Activated T-helper 2 cell treated with anti-CD3 and anti-CD28 coated beads, Interferon-gamma antibody, Interleukin-2, Interleukin-4, amounts not matched to agents 10 μg/mL and 5 μg/mL and 100 μg/mL, durations not matched to agents 14 hours and 24 hours and 36 hours (primary cell): ENCODE measurements at places on chromosomes 13 and 19.
A peak's percentile ranks its signal among the peaks of the same experiment; 100 is the strongest.

- DNase-seq: no peak
These were observed 40.2 kb downstream of the BRD4 start for GRCh38 chr19:15292140-15292539.

DNA sequence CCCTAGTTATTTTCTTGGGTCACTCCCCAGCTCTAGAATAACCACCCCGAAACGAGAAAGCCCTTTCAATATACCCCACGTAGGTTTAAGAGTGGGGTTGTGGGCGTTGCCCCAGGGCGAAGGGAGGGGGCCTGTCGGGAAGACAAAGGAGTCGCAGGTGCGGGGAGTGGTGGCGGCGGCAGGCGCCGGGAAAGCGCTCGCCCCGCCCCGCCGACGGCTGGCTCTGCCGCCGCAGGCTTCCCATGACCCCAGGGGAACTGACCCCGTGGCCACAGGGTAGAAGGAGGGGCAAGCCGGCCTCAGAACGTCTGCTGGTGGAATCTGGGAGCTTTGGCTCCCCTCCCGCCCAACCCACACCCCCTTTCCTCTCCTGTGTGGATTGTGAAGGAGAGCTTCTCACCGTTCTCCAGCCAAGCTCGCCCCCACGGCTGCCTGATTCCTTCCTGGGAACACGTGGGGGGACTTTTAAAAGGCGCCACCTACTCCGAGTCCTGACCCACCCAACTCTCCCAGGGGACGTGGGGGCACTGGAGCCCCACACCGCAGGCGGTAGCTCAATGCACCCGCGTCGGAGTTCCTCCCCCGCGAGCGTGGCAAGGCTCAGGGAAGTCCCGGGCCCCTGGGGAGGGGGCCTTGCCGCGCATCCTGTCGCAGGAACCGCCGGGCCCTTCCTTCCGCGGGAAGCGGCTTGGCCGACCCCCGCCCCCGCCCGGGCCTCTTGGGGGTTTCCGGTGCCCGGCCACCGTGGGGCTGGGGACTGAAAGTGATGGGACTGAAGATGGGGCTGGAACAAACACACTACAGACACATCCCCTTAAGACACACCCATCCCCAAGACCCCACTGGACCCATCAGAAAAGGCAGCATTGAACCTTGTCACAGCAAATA lies 5.5 kb downstream of the IER2 start:
- peak; percentile 76 for DNase-seq

DNA sequence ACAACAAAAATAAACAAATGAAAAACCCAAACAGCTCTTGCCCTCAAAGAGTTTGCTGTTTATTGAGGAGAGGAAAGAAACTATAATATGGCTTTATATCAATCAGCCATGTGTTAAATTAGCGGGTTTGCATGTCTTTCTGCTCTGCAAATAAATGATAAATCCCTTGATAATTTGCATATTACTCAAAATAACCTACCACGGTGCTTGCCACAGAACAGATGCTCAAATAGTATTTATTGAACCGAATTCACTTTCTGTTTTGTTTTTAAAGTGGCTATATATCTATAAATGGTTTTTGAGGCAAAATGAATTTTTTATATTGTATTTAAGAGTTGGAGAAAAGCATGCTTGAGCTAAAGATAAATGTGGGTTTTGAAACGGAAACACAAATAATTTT lies 428.1 kb downstream of the ITGBL1 start:
- DNase-seq: no peak

DNA sequence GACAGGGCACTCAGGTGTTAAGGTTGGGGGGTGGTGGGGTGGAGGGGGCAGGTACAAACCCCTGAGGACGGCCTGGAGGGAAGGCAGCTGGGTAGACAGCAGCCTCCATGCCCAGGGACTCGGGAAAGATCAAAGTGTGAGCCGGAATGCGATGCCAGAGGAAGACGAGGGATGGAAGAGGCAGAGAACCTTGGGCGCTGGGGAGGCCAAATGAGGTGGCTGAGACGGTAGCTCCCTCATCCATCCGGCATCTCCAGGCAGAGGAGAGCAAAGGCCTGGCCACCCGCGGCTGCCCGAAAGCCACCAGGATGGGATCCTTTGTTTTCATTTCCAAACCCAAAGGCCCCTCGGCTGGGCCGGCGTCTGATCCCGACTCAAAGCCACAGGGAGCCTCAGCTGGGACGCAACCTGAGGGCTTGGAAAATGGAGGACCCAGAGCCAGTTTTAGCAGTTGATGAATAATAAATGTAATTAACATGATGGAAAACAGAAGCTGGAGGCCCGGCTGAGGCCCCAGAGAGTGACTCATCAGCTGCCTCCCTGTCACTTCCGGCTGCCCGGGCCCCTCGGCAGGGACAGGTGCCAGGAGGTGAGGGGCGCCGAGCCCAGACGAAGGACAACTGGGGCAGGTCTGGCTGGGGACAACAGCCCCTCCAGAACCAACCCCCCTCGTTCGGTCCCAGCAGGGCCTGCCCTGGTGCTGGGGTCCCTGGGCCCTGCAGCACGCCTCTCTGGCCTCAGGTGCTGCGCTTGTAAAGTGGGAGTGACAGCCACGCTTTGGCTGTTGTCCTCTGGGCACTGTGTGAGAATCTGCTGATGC lies 61.6 kb downstream of the CEBPG start:
- DNase-seq: no peak

GRCh38 chr13:26482451-26483197 lies 74.9 kb upstream of the WASF3 start:
- DNase-seq: peak; percentile 50
